ENCODE measurements at places on chromosomes 16 and 17. TPM values are rescaled to one million over a fixed set of nuclear protein-coding genes. Genes with fewer than 3 reads are reported as not detected.

CLUH gene
- total RNA-seq: 122 TPM

AOC2 gene
- 0.72 TPM for total RNA-seq

KRT24 gene
- total RNA-seq: not detected

ZNF469 gene
- total RNA-seq: 1.0 TPM

OTOA gene
- total RNA-seq: 0.07 TPM

Measured in heart right ventricle (tissue), 16 donors.